Fibroblast of skin of scalp (primary cell): ENCODE measurements at places on chromosomes 2 and 18.
A peak's percentile ranks its signal among the peaks of the same experiment; 100 is the strongest.

DNA sequence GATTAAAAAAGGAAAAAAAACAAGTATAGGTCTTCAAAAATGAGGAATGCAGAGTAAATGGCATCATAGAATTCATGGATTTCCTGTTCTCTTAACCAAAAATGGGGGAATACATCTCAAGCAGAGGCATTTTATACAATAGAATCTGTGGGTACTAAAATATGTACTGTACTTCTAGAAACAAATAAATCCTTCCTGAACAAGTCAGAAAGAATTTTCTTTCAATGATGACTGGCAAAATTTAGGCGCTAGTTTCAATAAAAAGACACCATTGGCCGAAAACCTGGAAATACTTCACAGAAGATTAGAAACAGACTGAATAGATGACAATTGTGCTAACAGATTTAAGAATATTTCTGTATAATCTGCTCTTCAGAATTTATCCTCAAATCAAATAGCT, 15.1 kb downstream of the TRAK2 start:
- DNase-seq: peak; percentile 31

DNA sequence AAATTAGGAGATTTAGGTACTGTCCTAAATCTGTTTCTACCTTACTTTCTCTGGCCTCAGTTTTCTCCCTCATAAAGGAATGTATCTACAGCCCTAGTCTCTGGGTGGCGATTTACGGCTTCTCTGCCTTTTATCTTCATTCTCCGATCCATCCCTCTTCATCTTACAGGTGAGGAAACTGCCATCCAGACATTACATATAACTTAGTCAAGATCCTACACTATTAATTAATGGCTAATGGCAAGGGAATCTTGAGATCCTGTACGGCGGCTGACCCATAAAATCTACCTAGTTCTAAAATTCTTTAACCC, 386 bp upstream of the YIPF4 start:
- DNase-seq: no peak

DNA sequence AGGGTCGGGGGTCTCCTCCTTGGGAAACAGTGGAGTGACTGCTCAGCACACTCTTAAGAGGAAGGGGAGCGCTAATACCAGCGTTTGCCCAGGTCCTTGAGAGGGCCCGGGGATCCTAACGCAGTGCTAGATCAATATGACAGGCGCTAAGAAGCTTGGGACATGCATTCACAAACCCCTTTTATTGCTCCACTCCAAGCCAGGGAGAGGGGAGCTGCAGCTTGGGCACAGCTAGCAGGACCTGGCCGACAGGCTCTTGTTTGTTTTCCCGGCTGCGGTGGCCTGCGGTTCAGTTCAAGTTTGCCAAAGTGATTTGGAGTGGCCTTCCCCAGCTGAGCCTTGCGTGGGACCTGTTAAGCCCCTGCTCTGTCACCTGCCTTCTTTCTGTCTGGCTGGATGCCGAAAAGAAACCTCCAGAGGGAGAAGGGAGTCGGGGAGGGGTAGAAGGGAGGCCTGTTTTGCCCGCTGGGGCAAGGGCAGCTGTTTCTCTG, 152.1 kb downstream of the GLI2 start:
- DNase-seq: no peak

GRCh38 chr2:234412726-234413125, 84.2 kb downstream of the ARL4C start:
- DNase-seq: peak; percentile 68

- DNase-seq: no peak
Observed at GRCh38 chr2:16055848-16056580, 115.7 kb downstream of the MYCN start.

- DNase-seq: peak; percentile 22
Observed at GRCh38 chr18:23619388-23619881, 33.1 kb upstream of the NPC1 start.
